ENCODE measurements at places on chromosomes 13 and 19.

GRCh38 chr13:112452380-112453206, 76.4 kb downstream of the SPACA7 start:
- no peak for DNase-seq

- no peak for DNase-seq
Observed at GRCh38 chr19:412356-413355, 3.7 kb upstream of the C2CD4C start.

- DNase-seq = no peak
Observed at GRCh38 chr19:18172331-18173053, 1.1 kb upstream of the IFI30 start.

GRCh38 chr13:94182185-94182761, 297.2 kb downstream of the DCT start:
- DNase-seq = no peak

DNA sequence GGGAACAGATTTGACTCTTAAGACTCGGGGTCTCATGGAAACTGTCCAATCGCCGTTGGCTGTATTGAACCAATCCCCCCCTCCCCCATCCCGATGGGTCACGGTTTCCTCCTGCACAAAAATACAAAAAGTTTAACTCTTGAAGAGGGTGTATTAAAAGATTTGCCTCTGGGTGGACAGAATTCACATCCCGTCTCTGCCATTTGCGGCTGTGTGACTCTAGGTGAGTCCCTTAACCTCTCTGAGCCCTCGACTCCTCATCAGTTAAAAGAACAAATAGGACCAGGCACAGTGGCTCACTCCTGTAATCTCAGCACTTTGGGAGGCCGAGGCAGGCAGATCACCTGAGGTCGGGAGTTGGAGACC, 31.3 kb upstream of the FEM1A start:
- no peak for DNase-seq

- DNase-seq = no peak
Observed at GRCh38 chr13:93298713-93299112, 72.1 kb downstream of the GPC6 start.

- no peak for DNase-seq
Observed at GRCh38 chr19:4089400-4089908, 22.8 kb upstream of the ZBTB7A start.

GRCh38 chr13:48818495-48819356, 157.0 kb upstream of the FNDC3A start:
- DNase-seq = no peak

- no peak for DNase-seq
Observed at GRCh38 chr19:2440515-2440914, 13.1 kb upstream of the TIMM13 start.

GRCh38 chr19:850221-850978, 1.7 kb upstream of the ELANE start:
- DNase-seq = no peak

DNA sequence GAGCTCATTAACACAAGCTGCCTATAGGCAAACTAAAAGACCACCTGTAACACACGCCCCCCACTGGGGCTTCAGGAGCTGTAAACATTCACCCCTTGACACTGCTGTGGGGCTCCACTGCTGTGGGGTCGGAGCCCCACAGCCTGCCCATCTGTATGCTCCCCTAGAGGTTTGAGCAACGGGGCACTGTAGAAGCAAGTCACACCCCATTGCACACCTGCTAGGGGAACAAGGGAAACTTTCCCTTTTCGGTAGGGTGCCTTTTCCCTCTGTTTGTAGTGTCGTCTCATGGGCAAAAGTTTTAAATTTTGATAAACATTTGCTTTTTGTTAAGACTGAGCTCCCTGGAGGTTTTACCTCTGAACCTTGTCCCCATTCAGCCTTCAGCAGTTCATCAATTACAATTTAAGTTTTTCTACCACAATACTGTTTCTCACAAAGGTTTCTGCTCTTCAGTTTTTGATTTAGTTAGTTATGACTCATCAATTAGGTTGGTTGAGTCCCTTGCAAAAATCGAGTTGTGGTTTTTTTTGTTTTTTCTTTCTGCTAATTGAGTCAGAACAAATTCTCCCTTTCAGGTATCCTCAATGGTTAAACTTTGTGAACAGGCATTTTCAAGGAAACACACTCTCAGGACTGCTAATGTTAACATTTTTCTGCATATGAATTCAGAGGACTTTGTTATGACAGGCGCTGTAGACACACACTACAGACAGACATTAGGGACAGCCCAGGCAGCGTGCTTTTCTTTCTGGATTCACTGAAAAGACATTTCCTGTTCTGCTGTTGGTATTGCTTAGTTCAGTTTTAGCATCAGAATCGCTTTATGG, 35.1 kb downstream of the ZNF433 start:
- no peak for DNase-seq

DNA sequence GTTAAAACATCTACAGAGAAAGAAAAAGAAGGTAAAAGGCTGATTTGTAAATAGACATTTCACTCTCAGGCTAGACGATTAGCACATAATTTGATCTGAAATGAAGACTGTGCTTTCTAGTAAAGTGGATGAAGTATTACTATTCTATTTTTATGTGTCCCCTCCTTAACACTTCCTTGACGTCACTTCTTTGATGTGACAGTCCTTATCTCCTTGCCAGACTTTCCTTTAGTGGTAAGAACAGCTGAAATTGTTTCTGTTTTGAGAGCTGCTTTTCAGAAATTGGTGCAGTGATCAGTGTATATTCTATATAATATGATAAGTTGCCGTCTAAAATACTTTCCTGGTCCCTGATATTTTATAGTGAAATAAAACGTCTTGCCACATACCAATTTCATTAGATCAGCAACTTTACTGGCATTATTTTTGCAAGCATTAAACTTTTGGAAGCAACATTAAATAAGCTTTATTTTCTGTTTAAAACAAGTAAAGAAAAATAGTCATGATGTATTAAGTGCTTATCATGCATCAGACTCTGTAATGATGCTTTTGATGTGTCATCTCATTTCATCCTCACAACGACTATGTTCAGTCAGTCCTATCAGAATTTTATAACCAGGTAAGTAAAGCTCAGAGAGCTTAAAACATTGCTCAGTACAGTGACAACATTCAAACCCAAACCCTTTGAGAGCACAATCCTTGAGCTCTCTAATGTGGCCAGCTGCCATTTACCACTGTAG, 210.3 kb upstream of the PCDH9 start:
- no peak for DNase-seq

GRCh38 chr13:51412431-51412830, 40.4 kb downstream of the INTS6 start:
- DNase-seq = no peak

DNA sequence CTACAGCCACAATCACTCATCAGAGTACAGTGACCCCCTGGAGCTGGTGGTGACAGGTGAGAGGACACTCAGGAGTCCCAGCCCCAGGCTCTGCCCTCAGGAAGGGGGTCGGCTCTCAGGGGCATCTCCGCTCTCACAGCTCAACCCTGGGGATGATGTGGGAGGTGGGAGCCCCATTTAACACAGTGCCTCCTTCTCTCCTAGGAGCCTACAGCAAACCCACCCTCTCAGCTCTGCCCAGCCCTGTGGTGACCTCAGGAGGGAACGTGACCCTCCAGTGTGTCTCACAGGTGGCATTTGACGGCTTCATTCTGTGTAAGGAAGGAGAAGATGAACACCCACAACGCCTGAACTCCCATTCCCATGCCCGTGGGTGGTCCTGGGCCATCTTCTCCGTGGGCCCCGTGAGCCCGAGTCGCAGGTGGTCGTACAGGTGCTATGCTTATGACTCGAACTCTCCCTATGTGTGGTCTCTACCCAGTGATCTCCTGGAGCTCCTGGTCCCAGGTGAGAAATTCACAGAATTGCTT, 1.0 kb downstream of the LILRA2 start:
- no peak for DNase-seq

- no peak for DNase-seq
Observed at GRCh38 chr19:45368737-45369340, 1.5 kb downstream of the ERCC2 start.

DNA sequence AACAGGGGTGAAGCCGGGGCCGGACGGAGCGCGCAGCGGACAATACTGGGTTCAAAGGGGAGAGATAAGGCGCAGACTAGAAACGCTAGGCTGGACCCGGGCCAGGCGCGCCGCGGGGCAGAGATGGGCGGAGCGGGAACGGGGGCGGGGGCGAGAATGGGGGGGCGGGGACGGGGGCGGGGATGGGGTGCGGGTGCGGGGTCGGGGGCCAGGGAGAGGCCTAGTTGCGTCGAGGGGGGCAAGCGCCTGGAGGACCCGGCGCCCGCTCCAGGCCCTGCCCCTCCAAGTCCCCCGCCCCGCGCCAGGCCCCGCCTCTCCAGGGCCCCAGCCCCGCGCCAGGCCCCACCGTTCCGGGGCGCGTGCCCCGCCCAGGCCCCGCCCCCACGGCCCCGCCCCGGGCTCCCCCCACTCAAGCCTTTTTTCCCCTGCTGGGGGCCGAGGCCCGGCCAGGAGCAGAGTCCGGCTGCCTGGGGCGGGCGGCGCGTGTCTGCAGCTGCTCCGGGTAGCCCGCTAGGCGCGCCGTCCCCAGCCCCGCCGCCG, at the start of gene CERS4:
Gene CERS4, plus strand, starts transcription at position 449 of the 540 bp plus-strand sequence. CDS start 41,707 bp downstream, outside the sequence.
- no peak for DNase-seq

- no peak for DNase-seq
Observed at GRCh38 chr13:74406420-74406819, 272.2 kb upstream of the KLF12 start.

GRCh38 chr19:50658441-50659317, 9.4 kb downstream of the C19orf81 start:
- peak; percentile 83 for DNase-seq

DNA sequence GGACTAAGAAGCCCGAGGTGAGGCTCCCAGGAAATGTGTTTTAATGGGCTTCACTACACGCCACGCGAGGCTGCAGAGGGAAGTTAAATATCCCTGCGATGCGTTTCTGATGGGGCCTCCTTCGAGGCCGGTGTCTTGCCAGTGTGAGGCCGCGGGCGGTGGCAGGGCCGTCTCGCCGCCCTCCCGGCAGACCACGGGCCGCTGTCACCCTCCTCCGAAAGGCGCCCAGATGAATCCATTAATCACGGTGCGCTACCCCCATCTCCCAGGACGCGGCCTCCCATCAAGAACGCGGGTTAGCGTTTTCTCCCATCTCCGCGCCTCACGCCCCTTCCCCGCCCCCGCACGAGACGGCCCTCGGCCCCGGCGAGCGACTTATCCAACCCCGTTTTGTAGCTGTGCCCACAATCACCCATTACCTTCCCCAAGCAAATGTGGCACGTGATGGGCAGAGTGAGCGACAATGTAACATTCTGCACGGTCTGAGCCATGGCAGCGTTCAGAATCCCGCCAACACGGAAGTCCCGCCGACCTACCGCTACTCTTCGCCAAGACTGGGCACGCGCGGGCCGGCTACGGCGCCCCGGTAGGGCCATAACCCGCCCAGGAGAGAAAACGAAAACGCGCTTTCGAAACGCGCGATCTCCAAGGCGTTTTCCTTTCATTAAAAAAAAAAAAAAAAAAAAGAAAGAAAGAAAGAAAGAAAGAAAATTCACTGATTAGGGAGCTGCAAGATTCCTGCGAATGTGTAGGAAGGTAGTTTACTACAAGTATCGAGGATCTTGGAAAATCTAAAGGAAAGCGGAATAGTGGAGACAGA, at the start of gene OBI1:
Gene OBI1, minus strand, starts transcription at position 526 of the 820 bp plus-strand sequence. Its CDS starts 35 bp downstream, at position 491.
- DNase-seq = peak; percentile 85
